ENCODE measurements at places on chromosomes 1 and 21.

GRCh38 chr1:35454176-35454575, 103.0 kb downstream of the KIAA0319L start:
- no peak for DNase-seq

- no peak for DNase-seq
Measured at GRCh38 chr1:24558902-24559791, 3.3 kb downstream of the NCMAP start.

GRCh38 chr21:35020436-35020835, 28.7 kb downstream of the RUNX1 start:
- DNase-seq: peak; percentile 30

- DNase-seq: no peak
Measured at GRCh38 chr1:87134061-87134460, 194.6 kb upstream of the LMO4 start.

GRCh38 chr1:8023995-8024313, 2.2 kb downstream of the ERRFI1 start:
- DNase-seq: no peak

DNA sequence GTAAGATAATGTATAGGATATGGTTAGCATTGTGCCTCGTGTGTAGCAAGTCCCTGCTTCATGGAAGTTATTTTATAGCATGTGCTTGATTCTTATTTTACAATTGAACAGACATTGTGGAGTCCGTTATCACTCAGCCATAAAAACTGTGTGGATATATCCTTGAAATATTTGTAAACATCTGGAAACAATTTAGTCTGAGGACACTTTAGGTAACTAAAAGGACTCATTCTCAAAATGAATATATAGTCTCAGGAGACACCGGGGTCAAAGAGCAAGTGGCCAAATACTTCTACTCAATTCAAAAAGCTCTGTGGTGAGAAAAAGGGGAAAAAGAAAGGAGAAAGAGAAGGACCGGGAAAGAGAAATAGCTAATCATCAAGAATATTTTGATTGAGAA, 23.7 kb downstream of the PRRX1 start:
- no peak for DNase-seq

GRCh38 chr1:211734359-211734758, 58.9 kb upstream of the NEK2 start:
- no peak for DNase-seq

DNA sequence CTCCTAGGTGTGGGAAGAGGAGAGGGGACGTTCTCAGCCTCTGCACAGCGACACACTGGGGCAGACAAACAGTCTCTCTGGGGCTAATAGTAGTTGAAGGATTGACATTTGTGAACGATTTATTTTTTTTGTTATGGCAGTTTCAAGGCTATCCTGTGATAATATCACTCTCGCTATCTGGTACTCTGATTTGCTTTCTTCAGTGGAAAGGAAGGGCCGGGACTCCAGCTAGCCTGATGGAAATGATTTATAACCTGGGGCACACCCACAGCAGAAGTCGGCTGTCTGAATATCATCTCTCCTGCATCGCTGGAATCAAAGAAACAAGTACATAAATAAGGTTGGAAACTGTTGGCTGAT, 122.7 kb downstream of the KCNN3 start:
- DNase-seq: no peak

DNA sequence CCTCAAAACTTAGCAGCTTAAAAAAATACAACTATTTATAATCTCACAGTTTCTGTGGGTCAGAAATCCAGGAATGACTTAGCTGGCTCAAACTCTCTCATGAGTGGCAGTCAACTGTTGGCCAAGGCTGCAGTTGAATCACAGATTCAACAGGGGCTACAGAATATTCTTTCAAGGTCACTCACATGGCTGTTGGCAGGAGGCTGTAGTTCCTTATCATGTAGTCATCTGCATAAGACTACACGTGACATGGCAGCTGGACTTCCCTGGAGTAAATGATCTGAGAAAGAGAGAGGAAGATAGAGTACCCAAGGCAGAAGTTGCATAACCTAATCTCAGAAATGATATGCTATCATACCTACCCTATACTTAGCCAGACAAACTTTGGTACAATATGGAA, 75.2 kb upstream of the TSPAN2 start:
- no peak for DNase-seq

- DNase-seq: no peak
Measured at GRCh38 chr1:46197560-46197963, 672 bp downstream of the POMGNT1 start.

- no peak for DNase-seq
Measured at GRCh38 chr1:11741919-11742558, 6.1 kb downstream of the AGTRAP start.

- no peak for DNase-seq
Measured at GRCh38 chr1:212702672-212703071, 3.0 kb upstream of the BATF3 start.

GRCh38 chr1:205144046-205144720, 22.4 kb upstream of the RBBP5 start:
- no peak for DNase-seq

- DNase-seq: no peak
Measured at GRCh38 chr1:216721062-216721461, 2.2 kb downstream of the ESRRG start.

GRCh38 chr1:246160374-246160773, 346.7 kb downstream of the SMYD3 start:
- no peak for DNase-seq

- no peak for DNase-seq
Measured at GRCh38 chr1:150577557-150578271, 1.7 kb downstream of the MCL1 start.

GRCh38 chr1:12171206-12172041, 4.6 kb downstream of the TNFRSF1B start:
- no peak for DNase-seq

- DNase-seq: no peak
Measured at GRCh38 chr21:27885296-27885711, 918.4 kb upstream of the ADAMTS5 start.

DNA sequence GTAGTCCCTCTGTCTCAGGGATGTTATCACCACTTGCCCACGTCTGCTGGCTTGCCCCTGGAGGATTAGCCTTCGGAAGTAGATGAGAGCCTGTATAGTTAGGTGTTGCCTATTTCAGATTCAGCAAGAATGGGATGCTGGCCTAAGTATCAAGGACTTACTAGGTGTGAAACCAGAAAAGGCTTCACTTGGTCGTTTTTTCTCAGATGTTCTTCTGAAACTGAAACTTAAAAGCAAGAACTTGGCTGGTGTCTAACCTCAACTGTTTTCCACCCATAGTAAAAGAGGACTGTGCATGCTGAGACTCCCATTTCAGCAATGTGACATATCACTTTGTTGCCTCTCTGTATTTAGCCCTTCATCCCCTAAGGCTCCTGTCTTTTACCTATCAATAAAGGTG, 67.0 kb upstream of the LRRC53 start:
- no peak for DNase-seq

- no peak for DNase-seq
Measured at GRCh38 chr1:157490467-157491165, 61.7 kb downstream of the FCRL5 start.

- DNase-seq: no peak
Measured at GRCh38 chr1:92439291-92439690, 47.4 kb downstream of the GFI1 start.

DNA sequence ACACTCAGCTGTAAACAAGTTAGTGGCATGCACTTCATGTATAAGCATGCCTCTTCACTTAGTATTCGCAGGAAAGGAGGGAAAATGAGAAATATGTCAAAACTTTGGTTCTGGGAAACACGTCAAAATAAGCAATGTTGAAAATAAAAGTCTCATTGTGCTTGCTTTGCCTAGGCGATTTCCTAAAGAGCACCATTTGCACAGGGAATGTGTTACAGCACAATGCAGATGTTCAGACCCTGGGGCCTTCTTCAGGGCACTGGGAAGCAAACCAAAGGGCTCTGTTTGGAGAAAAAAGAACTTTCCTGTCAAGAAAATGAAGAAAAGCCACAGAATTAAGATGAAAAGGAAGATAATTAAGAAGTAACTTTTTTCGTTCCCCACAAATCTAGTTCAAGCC, 98.6 kb upstream of the PLD5 start:
- no peak for DNase-seq

GRCh38 chr1:19186001-19186400, 24.1 kb downstream of the UBR4 start:
- DNase-seq: no peak

DNA sequence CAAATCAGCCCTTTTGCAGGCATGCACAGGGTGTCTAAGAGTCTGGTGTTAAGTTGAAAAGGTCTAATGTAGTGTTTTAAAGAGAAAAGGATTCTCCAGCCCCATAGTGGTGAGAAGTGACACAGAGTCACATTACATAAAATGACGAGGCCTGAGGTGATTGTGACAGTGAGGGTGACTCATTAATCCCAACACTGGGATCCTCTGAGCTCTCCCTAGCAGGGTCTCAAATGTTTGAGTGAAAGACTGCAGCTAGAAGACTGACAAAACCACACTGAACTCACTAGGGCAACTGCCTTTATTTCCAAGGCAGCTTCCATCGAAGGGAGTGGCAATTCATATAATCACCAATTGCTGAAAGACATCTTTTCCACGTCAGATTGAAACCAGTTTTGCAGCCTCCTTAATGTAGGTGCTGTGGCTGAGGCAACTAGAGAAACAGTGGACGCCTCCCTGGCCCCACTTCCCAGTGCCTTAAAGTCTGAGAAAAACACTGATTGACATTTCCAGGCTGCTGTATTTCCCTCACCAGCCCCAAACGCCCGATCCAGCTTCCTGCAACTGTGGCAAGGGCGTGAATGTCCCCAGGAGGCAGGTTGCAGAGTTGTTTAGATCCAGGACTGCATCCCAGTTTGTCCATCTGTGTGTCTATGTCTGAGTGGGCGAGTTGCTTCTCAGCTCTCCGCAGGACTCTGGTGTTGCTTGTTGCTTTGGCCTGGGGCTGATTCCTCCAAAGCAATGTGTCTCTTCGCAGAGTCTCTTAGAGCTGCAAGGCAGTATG, 81.4 kb downstream of the RUNX1 start:
- DNase-seq: no peak

DNA sequence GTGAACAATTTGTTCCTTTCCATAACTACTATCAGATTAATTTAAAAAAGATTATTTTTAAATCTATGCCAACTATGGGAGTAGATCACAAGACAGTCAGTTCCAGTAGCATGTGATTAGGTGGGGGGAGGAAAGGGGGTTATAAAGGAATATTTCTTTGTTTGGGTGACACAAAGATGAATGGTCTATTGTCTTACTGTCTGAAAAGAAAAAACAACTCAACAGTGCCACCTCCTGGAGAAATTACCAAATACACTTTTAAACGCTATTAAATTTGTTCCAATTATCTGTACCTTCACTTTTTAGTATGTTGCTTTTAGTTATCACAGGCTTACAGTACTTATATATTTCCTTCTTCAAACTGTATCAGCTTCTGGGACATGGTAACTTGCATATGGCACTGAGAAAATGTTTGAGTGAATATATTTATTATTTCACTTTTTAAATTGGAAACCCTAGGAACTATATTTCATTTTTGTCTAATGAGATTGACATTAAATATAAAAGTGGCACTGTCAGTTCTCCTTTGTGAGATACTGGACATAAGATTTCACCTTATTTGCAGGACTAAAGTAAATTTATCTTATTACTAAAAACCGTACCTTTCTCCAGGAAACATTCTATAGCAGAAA, 1.7 kb upstream of the SORT1 start:
- DNase-seq: peak; percentile 33

DNA sequence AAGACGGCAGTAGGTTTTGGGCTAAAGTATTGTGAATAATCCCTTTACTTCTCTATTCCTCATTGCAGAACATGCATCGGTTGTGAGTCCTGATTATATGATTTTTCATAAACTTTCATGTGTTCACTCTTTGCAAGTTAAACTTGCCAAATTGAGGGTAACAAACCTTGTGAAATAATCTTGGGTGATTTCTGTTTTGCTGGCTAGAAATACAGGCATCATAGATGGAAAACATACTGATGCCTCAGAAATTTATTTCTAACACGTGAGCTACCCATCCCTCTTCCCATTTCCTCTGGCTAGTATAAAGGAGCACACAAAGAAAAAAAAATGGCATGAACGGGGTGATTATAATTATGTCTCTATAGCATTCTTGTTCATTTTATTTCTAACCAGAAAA, 39.6 kb downstream of the RGS5 start:
- DNase-seq: no peak

DNA sequence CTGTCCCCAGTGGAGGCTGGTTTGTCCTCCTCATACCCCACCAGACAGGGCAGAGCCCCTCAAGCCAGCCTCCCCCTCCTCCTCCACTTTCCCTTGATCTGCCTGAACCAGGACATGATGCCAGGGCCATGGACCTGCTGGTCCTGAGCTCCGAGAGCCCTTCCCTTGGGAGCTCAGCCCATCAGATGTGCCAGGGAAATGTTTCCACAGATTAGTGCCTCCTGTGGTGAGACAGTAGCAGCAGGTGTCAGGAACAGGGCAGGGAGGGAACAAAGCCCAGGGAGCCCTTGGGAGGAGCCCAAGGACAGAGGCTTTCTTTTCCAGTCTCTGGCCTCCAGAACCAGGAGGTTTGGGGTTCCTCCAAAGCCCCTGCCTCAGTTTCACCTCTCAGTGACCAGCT, 14.6 kb upstream of the SLC41A1 start:
- DNase-seq: no peak

DNA sequence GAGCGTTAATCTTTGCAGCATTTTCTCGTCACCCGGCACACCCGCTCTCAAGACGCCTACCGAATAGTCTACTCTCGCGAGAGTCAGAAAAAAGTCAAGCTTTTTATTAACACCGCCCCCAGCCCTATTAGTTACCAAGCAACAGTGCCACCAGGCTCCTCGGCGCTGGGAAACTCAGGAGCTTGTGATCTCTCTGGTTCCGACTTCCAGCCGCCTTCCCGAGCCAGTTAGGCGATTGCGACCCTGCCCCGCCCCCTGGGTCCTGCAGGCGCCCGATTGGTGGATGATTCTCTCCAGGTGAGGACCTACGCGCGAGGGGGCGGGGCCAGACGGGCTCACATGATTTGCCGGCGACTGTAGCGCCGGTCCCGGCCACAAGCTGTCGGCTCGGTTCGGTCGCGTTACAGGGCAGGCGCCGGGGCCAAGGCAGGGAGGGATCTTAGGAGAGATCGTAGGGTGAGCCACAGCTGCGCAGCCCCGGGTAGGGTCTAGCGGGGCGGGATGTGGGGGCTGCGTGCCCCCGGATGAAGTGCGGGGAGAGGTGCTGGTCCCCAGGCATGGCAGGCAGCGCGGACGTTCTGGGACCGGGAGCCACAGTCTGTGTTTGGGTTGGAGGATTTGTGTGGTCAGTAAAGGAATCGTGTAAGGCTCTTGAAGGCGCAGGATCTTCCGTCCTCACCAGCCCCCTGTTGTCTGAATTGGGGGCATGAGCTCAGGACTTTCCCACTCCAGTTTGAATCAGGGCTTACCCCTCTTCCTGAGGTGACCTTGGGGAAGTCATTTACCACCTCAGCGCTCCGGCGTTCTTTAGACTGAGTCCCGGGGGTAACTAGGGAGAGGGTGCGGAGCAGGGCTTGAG, at the start of gene PFKFB2:
TSS of gene PFKFB2 (plus strand) at position 365 of the 859 bp plus-strand sequence. CDS start 1,443 bp downstream, outside the sequence.
- DNase-seq: peak; percentile 93

DNA sequence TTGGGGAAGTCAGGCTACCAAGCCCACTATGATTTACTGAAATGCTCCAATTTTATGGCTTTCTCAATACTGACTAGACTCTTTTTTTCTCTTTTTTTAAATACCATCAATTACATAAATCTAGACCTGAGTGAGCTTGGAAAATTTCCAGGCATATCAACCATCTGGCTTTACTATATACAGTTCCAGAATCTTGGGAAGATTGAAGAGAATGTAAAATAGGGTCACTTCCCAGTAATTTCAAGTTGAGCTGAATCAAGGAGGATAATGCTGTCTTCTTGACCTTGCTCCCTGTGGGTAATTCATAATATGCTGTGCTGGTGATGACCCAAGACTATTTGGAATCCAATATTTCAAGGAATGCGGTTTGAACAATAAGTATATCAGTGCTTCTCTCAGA, 108.1 kb downstream of the MAP3K21 start:
- DNase-seq: no peak

- DNase-seq: no peak
Measured at GRCh38 chr1:20721117-20722061, 3.6 kb upstream of the KIF17 start.

Data from effector CD4-positive, alpha-beta T cell (primary cell).